Stimulated activated CD4-positive, alpha-beta T cell treated with anti-CD3 and anti-CD28 coated beads, TNF-alpha, amount 100 ng/mL, for 24 hours (primary cell): ENCODE measurements at places on chromosomes 6 and 20.

GRCh38 chr6:148577687-148578488 is 168.9 kb upstream of the UST start:
- peak; percentile 27 for DNase-seq

GRCh38 chr6:157500022-157500421 is 119.0 kb downstream of the ZDHHC14 start:
- DNase-seq: no peak

DNA sequence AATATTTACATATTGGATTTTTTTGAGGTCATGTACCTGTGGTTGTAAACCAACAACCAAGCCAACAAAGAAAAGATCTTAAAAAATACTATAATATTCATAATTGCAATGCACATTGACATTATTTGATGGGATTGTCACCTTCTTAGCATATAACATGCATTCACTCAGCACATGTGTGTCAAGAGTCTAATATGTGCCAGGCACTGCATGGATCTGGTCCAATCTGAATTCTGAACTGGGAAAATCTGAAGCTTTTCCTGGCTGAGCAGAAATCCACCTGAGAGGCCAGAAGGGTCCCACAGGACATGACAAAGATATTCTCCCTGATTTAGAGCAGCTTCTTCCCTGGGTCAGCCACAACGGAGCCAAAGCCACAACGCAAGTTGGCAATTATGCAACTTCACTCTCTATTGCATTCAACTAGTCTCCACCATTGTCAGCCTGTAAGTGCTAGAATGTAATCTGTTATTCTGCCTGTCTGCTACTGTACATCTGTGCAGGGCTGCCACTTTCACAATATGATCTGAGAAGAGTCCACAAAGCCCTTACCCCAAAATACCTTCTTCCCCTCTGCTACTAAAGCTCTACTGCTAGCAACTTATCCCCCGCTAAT is 17.0 kb upstream of the DDO start:
- no peak for DNase-seq

DNA sequence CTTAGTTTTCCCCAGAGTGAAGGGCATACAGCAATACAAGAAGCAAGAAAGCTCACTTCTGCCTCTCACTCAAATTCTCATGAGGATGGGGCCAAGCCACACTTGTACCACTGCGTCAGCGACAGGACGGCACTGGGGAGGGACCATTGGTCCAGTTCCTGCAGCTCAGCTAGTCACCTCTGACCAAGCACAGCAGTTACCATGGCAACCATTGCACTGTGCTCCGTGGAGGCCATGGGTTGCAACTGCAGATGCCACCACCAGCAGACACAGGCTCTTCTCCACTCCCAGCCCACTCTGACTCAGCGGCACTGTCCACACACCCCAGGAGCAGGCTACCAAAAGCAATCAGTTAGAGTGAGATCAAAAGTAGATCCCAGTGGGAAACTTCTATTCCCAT is 441.1 kb upstream of the ARID1B start:
- no peak for DNase-seq

- DNase-seq: no peak
Measured at GRCh38 chr6:141303907-141304306, 828.8 kb upstream of the GJE1 start.

DNA sequence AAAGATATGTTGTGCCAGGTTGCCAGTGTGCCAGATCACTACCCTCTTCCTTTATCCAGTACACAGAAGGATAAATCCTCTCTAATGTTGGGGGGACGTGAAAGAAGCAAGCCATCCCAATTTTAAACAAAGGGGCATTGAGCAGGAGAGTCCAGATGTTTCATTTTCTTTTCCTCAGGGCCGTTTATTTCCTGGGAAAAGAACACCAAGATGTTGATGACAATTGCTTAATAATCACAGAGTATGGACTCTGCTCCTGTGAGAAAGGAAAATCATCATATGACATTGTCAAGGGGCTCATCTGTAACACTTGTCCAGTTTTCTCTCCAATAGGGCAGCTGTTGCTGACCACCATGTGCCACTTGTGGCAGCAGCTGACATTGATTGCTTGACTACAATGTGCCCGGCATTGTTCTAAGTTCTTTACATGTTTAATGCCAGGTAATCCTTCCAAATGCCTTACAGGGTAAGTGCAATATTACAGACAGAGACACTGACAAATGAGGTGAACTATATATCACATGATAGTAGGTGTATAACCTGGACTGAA is 161.4 kb downstream of the CD109 start:
- DNase-seq: no peak

- no peak for DNase-seq
Measured at GRCh38 chr6:113246186-113246585, 611.0 kb upstream of the MARCKS start.

DNA sequence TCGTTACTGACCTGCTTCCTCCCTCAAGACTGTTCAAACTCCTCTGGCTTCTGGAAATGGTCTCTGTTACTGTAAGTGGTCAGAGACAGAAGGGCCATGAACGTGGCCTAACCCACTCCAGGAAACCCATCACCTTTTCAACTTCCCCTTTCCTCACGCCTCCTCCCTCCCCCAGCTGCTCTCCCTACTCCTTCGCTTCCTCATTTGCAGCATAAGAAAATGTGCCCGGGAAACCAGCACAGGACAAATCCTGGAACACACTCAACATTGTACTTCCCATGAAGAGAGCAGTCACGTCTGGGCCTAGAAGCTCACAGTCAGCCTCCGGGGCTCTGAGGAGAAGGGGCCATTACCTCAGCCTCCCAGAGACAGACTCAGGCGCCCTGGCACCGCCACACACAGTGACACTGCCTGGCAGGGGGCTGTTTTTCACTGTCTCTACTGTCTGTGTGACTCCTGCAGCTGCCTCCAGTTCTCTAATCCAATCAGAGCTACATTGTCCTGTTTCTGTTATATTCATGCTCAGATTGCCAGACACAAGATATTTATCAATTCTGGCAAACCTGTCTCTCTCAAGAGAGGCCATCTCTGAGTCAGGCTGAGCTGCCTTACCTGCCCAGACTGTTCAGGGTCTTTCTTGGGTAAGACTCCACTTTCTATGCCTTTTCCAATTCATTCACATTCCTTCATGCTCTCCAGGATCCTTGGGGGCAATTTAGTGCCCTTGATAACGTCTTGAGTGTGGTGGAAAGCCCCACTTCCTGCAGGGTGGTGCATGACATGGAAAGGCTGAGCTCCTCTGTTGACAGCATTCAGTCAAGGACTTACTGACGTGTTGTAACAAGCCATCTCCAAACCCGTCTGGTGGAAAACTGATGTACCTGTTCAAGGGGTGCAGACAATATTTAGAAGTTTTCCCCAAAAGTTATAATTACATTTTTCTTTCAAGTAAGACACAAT is 242.2 kb downstream of the HIVEP2 start:
- DNase-seq: no peak
